Stimulated activated CD4-positive, alpha-beta T cell treated with anti-CD3 and anti-CD28 coated beads, Interleukin-4, amount 100 ng/mL, for 1 hour (primary cell): ENCODE measurements at places on chromosomes 1 and 21.
A peak's percentile ranks its signal among the peaks of the same experiment; 100 is the strongest.

- DNase-seq, result no peak
Measured at GRCh38 chr1:54109129-54110090, 43.4 kb downstream of the CDCP2 start.

DNA sequence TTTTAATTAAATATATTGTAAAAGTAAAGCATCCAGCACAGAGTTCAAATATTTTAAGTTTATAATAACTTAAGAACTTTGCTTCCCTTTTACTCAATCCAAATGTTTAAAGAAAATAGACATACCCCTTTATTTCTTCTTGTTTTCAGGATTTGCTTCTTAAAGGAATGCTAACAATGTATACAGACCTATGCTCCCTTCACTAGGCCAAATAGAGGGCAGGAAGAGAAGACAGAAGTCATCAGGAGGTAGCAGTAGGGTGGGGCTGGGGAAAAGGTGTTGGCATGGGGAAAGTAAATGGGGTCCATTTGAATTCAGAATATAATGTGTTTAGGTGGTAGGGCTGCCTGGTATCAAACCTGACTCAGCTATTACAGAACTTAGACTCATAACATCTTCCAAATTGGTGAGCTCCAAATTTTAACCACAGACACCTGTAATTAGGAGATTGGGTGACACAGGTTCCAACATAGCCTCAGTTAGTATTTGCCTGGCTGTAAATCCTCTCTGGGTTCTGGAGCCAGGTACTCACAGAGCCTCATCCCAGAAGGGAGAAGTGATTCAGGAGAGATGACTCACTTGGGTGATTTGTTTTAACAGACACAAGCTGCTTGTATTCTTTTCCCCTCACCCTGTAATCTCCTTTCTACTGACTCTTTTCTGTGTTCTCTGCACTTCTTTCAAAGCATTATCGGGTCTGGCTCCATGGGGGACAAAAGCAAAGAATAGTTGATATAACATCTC lies 60.1 kb upstream of the DUSP10 start:
- DNase-seq, result no peak

- DNase-seq, result no peak
Measured at GRCh38 chr1:67333603-67334002, 25.9 kb downstream of the IL12RB2 start.

DNA sequence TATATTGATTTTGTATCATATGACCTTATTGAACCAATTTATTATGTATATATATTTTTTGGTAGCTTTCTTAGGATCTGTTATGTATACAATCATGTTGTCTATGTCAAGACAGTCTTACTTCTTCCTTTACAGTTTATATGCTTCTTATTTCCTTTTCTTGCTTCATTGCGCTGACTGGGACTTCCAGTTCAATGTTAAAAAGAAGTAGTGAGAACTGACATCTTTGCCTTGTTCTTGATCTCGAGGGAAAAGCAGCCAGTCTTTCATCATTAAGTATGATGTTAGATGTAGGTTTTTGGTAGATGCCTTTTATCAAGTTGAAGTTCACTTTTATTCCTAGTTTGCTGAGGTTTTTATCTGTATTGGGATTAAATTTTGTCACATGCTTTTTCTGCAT lies 17.5 kb downstream of the MAN1C1 start:
- no peak for DNase-seq

GRCh38 chr1:39933956-39934941 lies 20.7 kb upstream of the MFSD2A start:
- no peak for DNase-seq

- no peak for DNase-seq
Measured at GRCh38 chr21:29501451-29501850, 202.7 kb downstream of the BACH1 start.

GRCh38 chr1:7399514-7400125 lies 371.5 kb upstream of the VAMP3 start:
- no peak for DNase-seq

- no peak for DNase-seq
Measured at GRCh38 chr1:238954865-238955264, 431.5 kb upstream of the CHRM3 start.

DNA sequence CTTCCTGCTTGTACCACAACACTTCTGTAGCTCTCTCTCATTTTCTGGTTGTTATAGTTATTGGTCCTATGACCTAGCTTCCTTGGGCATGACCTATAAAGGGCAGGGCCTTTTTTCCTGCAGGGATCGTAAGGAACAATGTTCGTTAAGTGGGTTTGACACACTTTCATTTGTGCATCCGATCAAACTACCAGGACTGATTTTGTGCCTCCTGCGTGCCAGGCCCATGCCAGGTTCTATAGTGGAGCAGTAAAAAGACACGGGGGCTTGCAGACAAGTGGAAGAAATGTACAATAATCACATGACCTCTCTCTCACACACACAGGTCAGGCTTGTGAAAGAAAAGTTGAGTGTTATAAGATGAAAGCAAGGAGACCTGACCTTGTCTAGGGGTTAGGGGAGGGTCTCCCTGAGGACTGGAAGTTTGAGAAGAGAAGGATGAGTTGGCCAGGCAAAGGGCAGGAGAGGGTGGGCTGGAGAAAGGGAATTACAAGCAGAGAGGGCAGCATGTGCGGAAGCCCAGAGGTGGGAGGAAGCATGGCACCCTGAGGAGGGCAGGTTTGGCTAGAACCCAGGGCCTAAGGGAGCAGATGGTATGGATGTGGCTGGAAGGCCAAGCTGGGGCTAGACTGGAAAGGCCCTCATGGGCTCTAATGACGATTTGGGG lies 145.4 kb downstream of the GRIK3 start:
- no peak for DNase-seq

GRCh38 chr1:2231532-2232254 lies 3.6 kb downstream of the SKI start:
- peak; percentile 70 for DNase-seq

DNA sequence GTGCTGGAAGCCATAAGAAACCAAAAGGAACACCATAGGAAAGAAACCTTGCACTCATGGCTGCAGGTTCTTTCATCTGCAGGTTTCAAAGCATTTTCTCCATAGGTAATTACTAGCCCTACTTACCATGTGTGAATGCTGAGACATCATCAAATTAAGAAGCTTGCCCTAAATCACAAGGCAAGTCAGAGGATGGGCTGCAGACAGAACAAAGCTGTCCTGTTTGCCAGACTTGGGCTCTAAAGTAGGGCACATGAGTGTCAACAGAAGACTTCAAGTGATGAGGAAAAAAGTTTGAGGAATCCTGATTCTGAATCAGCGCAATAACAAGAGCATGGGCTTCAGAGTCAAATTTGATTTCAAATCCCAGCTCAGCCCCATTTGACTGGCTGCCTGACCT lies 5.8 kb upstream of the EPS15 start:
- no peak for DNase-seq

DNA sequence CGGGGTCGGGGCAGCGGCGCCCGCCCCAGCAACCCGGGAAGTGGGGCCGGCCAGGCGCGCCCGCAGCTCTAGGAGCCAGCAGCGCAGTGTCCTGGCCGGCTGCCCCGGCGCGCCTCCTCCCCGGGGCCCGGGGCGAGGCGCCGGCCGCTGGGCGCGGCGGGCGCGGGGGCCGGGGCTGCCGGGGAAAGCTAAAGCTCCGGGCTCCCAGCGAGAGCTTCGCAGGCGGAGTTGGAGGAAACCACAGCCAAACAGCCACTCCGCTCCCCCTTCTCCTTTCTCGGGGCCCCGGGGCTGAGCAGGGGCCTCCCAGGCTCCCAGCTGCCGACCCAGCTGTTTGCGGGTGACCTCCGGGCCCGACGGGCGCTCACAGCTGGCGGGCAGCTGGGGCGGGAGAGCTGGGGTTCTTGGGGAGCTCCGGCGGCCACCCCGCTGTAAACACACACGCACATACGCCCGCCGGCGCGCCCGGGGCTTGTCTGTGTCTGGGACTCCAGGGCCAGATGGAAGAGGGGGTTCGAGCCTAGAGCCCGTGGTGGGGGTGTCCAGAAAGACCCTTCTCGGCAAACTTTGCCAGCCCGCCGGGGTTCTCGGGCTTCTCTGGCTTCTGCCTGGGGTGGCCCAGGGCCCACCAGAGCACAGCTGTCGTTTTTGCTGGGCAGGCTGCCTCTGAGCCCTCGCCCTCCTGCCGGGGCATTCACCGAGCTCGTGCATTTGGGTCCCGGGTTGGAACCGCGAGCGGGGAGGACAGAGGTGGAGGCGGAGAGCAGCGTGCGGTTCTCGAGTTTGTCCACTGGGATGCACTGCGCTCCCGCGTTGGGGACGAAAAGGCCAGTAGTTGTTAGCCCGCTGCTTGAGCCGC lies 1.5 kb downstream of the AJAP1 start:
- no peak for DNase-seq

- DNase-seq, result no peak
Measured at GRCh38 chr1:204802401-204803175, 68.1 kb upstream of the NFASC start.

- no peak for DNase-seq
Measured at GRCh38 chr1:75124510-75124909, 9.7 kb upstream of the LHX8 start.

- DNase-seq, result no peak
Measured at GRCh38 chr1:202966006-202966898, 805 bp downstream of the CYB5R1 start.

- no peak for DNase-seq
Measured at GRCh38 chr1:234643111-234643849, 33.3 kb upstream of the IRF2BP2 start.

GRCh38 chr1:207097871-207098324 lies 6.1 kb upstream of the C4BPA start:
- peak; percentile 10 for DNase-seq

DNA sequence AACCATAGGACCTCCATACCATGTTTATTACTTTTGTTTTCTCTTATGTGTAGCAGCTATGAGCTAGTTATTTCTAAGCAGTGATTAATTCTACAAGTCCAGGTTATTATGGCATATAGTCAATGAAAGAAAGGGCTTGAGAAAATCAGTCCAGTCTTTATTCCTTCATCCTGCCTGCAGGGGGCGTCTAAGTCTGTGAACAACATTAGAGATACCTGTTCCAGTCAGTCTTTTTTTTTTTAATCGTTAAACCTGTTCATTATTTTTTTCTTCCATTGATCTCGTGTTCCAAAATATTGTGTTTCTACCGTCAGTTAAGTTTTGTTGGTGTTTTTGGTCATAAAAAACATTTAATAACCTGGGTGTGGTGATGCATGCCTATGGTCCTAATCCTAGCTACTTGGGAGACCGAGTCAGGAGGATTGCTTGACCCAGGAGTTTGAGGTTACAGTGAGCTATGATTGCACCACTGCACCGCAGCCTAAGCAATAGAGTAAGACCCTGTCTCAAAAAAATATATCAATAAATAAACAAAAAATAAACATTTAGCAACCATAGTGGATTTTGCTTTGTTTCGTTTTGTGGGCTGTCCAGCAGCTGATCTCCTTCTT lies 29.4 kb upstream of the CD2 start:
- DNase-seq, result peak; percentile 76

DNA sequence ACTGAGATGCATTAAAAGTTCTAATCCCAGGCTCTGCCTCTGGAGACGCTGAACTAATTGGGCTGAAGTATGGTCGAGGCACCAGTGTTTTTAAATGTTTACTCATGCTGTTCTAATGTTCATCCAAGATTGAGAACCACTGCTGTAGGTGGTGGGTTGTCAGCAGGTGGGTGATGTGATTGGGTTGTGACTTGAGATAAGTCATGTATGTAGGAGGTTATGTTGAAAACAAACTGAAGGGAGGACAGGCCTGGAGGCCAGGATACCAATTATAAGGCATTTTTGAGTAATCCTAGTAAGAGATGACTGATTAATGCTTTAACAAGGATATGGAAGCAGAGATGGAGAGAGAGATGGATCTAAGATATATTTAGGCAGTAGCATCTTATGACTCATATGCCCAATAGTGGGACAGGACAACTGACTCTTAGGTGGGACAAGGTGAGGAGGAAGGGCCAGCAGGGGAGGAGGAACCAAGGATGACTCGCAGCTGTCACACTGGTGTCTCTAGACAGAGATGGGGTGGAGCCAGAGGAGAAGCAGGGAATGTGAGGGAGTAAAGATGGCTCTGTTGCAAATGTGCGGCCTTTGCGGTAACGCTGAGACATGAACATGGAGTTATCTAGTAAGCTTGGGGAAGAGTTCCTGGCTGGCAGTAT lies 29.3 kb downstream of the RAB4A start:
- no peak for DNase-seq

DNA sequence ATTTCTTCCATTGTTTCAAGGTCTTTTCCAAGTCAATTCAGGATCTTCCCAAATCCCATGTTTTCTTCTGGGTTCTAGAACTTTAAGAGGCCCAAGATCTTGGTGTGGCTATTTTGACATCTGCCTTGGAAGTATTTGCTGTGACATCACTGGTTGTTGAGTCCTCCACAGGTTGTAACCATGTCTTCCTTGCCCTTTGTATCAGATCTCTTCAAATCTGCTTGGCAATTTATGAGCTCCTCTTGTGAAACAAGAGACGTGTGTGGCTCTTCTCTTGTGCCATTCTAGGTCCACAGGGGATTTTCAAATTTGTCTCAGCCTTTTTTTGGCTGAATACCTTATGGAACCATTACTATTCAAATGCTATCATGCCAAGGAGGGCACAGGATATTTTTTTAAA lies 60.3 kb upstream of the KCNK2 start:
- DNase-seq, result no peak

DNA sequence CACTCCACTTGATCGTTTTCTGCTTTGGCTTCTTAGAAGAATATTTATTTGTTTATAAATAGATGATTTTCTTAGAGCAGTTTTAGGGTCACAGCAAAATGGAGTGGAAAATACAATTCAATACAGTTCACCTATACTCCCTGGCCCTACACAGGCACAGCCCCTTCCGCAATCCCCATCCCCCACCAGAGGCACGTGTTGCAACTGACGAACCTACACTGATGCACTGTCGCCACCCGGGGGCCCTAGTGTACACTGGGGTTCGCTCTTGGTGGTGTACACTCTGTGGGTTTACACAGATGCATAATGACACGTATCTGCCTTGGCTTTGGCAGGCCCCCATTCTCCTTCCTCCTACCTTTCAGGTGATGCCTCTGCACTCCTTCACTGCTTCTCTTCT lies 8.0 kb downstream of the ECHDC2 start:
- DNase-seq, result peak; percentile 6

DNA sequence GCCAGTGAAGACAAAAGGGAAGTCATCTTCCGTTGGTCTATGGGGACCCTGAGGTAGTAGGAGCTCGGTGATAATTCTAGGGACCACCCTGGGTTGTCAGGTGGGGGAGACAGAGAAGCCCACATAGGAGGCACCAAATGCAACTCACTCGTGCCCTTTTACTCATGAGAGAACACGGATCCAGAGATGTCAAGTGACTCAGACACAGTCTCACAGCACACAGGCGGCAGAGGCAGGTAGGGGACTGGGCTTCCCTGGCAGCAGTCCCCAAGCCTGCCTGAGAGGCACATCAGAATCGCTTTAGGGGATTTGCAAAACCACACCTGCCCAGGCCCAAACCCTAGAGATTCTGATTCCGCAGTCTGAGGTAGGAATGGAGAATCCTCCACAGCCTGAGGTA lies 31.3 kb upstream of the RUNX3 start:
- DNase-seq, result no peak
